Fibroblast of villous mesenchyme (primary cell): ENCODE measurements at places on chromosomes 2 and 18. TPM values are rescaled to one million over a fixed set of nuclear protein-coding genes. Genes with fewer than 3 reads are reported as not detected.
A peak's percentile ranks its signal among the peaks of the same experiment; 100 is the strongest.

The LHCGR gene
- total RNA-seq, result under 0.01 TPM in 1 of 2 replicates, not detected in the other

- no peak for DNase-seq
Measured at GRCh38 chr2:54148391-54148790, 33.0 kb downstream of the ACYP2 start.

DNA sequence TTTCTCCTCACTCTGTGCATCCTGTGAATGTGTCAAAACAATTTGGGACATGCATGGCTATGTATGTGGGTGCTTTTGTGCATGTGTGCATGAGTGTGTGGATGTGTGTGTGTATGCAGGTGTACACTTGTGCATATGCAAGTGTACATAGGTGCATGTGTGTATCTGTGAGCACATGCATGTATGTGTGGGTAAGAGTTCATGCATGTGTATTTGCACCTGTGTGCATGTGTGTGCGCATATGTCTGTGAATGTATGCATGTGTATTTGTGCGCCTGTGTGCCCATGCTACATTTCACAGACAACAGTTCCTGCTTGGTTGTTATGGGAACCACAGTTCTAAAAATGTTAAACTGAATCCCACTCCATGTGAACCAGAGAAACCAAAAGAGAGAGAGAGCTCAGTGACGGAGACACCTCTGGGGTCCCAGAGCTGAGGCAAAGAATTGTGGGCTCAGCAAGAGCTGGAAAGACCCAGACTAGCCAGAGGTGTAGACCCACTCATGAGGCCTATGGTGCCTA lies 1.9 kb upstream of the FBXO41 start:
- no peak for DNase-seq

DNA sequence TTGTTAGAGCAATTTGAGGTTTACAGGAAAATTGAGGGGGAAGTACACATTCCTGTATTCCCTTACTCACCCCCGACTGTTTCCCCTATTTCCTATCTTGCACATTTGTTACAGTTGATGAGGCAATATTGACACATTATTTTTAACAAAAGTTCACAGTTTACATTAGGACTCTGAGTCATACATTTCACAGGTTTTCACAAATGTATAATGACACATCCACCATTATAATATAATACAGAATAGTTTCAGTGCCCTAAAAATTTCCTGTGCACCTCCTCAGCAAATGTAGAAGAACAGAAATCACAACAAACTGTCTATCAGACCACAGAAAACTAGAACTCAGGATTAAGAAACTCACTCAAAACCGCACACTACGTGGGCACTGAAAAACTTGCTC lies 160.6 kb upstream of the RMP24 start:
- DNase-seq, result no peak

- DNase-seq, result no peak
Measured at GRCh38 chr2:188784269-188784762, 189.9 kb upstream of the COL3A1 start.

The REG1B gene
- total RNA-seq, result not detected in 2 replicates

- DNase-seq, result no peak
Measured at GRCh38 chr2:16522031-16522831, 143.4 kb downstream of the CYRIA start.

The INHBB gene
- under 0.01 TPM in 2 replicates for total RNA-seq

The BUB1 gene
- total RNA-seq, result 18.7 and 37.1 TPM in 2 replicates

The GPAT2 gene
- total RNA-seq, result 1.9 and 3.5 TPM in 2 replicates

The CXCR1 gene
- total RNA-seq, result not detected in 2 replicates

The CFAP210 gene
- total RNA-seq, result not detected in 2 replicates

GRCh38 chr18:68083776-68084175 lies 567.3 kb upstream of the DSEL start:
- peak; percentile 34 for DNase-seq

- no peak for DNase-seq
Measured at GRCh38 chr18:77170890-77171410, 38.4 kb upstream of the MBP start.

- DNase-seq, result no peak
Measured at GRCh38 chr2:238326801-238327365, 6.6 kb downstream of the TRAF3IP1 start.

GRCh38 chr18:22983175-22983574 lies 50.0 kb downstream of the RBBP8 start:
- DNase-seq, result peak; percentile 68

GRCh38 chr2:99974682-99975375 lies 167.6 kb downstream of the AFF3 start:
- no peak for DNase-seq

- peak; percentile 28 for DNase-seq
Measured at GRCh38 chr2:12720754-12721378, 4.1 kb downstream of the TRIB2 start.

DNA sequence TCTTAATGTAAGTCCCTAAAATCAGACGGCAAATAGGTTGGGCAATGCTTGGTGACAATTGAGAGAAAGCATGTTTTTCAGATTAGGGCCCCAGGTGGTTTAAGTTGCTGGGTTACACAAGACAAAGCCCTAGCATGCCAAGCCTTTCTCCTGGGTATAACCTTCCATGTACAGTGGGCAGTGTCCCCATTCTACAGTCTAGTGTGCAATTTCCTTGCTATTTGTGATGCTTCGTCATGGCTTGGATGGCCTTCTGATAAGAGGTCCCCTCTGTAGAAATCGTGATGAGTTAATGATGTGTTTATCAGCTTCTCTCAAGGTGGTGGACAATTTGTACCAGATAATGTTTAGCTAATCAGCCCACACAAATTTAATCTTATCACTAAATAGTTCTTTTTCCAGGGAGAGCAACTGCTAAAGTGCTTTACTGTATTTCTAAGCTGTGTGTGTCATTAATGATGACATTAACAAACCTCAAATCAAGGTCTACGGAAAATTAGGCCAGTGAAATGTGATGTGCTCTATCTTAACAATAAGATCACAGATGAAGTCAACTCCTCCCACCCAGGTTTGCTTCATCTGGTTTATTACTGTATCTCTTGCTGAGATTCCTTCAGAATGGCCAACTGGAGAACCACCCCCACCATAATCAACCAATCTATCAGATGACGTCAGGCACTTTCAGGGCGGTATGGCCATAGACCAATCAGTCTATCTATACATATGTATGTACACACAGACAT lies 61.7 kb downstream of the PLB1 start:
- peak; percentile 68 for DNase-seq

The CD207 gene
- not detected in 2 replicates for total RNA-seq

GRCh38 chr2:137117385-137117784 lies 352.0 kb downstream of the THSD7B start:
- DNase-seq, result no peak

DNA sequence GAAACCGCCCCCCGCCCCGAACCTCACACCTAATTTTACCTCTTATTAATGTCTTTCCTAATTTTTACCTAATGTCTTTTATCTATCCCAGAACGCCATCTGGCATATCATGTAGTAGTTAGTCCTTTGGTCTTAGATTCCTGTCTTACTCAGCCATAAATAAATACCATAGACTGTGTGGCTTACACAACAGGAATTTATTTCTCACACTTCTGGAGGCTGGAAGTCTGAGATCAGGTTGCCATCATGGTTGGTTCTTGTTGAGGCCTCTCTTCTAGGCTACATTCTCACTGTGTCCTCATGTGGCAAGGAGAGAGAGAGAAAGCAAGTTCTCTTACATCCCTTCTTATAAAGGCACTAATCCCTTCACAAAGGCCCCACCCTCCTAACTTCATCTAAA lies 46.8 kb downstream of the RHBDD1 start:
- DNase-seq, result no peak

GRCh38 chr2:65714866-65715265 lies 282.5 kb upstream of the SPRED2 start:
- no peak for DNase-seq

GRCh38 chr2:119233326-119234020 lies 9.8 kb downstream of the STEAP3 start:
- peak; percentile 58 for DNase-seq

The VAMP5 gene
- 18.1 and 22.9 TPM in 2 replicates for total RNA-seq

- DNase-seq, result peak; percentile 74
Measured at GRCh38 chr18:34767601-34768027, 57.5 kb downstream of the DTNA start.

DNA sequence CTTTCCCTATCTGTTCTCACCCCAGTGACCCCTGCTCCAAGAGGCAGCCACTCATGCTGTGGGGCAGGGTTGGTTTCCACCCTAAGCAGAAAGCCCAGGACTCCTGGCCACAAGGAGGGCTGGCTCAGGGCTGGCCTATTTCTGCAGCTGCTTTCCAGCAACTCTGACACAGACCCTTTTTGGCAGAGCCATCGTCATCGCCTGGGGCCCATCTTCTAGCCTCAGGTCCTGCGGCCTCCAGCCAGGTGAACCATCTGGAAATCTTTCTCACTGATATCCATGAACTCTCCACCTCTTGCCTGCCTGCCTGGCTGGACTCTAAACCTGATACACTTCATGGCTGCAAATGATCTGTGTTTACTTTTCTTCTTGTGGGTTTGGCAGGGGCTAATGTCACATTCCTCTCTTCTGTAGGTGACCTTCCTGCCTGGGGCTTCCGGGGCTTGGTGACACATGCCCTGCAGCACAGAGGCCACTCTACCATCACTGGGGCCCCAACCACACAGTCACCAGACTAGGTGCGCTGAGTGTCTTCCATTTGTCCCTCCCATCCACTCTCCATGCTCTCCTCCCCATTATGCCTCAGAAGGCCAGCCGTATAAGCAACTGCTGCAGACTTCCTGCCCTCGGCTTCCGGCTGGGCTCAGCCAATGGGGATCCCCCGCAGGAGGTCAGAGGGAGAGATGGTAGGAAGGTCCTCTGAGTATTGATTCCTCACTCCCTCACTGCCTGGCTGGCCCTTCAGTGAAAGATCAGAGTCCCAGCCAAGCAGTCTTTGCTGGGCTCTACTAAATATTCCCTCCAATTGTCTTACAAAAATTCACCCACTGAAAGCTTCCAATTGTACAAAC lies 9.7 kb upstream of the COPS8 start:
- no peak for DNase-seq

GRCh38 chr2:173280853-173281252 lies 73.8 kb upstream of the CDCA7 start:
- no peak for DNase-seq

The FOXI3 gene
- not detected in 2 replicates for total RNA-seq

- DNase-seq, result no peak
Measured at GRCh38 chr2:132760405-132760804, 90.4 kb upstream of the LYPD1 start.

- no peak for DNase-seq
Measured at GRCh38 chr18:27198036-27198435, 12.9 kb upstream of the CHST9 start.

DNA sequence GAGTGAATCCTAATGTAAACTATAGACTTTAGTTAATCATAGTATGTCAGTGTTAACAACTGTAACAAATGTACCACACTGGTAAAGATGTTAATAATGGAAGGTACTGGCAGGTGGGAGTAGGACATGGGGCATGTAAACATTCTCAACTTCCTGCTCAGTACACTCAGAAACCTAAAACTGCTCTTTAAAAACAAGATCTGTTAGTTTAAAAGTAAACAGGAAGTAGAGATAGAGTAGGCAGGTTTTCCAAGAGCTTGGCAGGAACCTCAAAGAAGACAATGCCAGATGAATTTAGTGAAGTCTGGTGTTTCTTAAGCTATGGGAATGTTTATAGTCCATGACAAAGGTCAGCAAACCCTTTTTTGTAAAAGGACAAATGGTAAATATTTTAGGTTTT lies 46.6 kb downstream of the CCDC138 start:
- peak; percentile 75 for DNase-seq

- no peak for DNase-seq
Measured at GRCh38 chr2:66547887-66548286, 113.0 kb downstream of the MEIS1 start.

The SP140 gene
- 0.86 and 0.97 TPM in 2 replicates for total RNA-seq

- DNase-seq, result peak; percentile 87
Measured at GRCh38 chr2:196293751-196294515, 122.6 kb upstream of the STK17B start.

DNA sequence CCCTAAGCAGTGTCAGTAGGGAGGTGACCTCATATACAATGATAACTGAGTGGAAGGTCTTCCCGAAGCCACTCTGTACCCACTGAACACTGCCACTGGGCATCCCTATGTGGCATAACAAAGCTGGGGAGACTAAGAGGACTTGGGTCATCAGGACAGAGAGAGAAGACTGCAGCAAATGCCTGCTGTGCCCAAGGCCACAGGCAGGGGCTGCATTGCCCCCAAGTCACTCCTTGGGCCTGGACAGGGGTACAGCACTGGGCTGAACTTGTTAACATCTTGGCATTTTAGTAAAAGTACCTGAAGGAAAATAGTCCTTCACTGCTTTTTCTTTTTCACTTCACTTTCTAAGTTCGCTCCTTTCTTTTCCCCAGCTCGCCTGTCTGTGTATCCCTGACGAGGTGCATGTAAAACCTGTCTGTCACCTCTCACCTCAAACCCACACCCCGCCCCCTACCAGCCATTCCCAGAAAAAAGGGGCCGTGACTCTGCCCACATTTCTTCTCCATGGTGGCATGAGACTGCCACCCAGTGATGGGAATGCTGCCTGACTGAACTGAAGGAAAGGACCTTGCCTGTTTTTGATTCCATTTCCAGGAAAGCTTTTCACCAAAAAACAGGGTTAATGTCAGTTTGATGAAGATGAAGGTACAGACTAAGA lies 62.9 kb downstream of the MTHFD2 start:
- peak; percentile 39 for DNase-seq

DNA sequence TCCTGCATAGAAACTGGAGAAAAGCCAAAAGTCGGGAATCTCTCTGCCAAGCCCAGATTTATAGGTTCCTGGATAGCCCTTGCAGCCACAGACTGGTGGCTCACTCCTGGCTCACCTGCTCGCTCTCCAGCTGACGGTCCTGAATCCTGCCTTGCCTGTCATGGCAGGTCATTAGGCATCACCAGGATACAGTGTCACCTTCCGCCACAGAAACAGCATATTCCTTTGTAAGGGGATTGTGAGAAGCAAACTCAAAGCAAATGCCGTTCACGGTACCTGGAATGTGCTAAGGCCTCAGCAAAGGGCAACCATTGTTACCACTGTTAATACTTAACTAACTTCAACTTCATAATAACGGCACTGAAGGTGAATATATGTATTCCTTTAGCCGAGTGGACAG lies 57.1 kb upstream of the GPR45 start:
- no peak for DNase-seq

The AUP1 gene
- total RNA-seq, result 60.2 and 68.2 TPM in 2 replicates

- DNase-seq, result no peak
Measured at GRCh38 chr2:124478761-124479160, 453.7 kb downstream of the CNTNAP5 start.

- no peak for DNase-seq
Measured at GRCh38 chr2:181682795-181683517, 2.6 kb upstream of the NEUROD1 start.

DNA sequence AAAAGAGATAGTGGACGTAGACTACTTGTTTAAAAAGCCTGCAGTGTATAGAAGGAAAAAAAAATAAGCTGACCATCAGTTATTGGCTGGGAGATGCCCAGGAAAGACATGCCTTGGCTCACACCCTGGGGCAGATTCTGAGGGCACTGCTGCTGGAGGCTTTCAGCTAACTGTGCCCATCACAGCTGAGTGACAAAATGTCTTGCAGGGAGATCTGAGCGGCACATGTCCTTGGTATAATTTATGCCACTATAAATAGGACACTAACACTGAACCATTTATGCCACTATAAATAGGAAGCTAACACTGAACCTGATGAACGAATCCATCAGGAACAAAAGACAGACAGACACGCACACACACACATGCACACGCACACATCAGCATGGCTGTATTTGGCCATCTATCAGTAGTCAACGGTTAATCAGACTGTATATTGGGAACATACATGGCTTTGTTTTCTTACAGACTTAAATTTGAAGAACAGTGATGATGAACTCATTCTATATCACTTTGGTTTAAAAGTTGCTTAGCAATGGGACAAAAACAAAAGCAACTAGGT lies 68.2 kb upstream of the NOSTRIN start:
- DNase-seq, result no peak

- peak; percentile 56 for DNase-seq
Measured at GRCh38 chr2:98515250-98515991, 70.8 kb downstream of the INPP4A start.

The CRYBA2 gene
- 1.3 TPM in 1 of 2 replicates, not detected in the other for total RNA-seq
